Activated naive CD4-positive, alpha-beta T cell treated with anti-CD3 and anti-CD28 coated beads for 36 hours (primary cell): ENCODE measurements at places on chromosomes 16 and 17. TPM values are rescaled to one million over a fixed set of nuclear protein-coding genes. Genes with fewer than 3 reads are reported as not detected.

DNA sequence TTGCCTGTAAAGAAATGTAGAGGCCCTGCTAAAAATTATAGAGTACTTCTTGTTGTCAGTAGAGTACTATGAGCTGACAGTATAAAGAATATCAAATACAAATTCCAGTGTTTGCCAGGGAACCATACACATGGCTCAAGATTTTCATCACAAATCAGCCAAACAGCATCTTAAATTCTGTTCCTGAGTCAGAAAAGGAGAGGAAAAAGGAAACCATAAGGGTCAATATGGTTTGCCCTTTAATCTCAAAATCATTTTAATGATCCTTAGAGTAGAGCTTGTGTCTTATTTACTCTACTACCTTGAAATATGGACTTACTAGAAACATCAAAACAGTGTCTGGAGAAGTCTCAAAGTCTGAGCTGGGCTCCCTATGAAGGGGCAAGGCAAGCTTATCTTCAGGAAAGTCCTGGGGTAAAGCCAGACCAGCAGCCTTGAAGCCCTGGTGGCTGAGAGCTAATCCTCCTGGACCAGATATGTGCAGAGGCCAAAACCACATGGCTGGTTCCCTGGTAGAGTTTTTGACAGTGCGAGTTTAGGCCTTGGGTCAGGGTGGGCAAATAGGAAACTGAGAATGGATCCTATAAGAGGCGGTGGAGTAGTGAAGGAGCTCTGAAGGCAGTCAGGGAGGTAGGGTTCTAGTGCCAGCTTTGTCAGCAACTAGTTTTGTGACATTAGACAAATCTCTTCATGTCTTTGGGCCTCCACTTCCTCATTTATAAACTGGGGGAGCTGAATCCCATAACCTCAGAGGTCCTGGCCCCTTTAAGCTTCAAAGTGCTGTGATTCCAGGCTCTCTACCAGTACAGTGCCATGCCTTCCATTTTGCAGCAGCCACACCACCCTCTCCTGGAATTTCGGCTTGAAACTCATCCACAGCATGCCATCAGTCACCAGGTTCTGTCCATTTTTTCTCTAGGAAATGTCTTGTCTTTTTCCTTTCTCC is 38.9 kb downstream of the MRTFB start:
- no peaks in the 10 kb centered on the region for H3K27me3 ChIP-seq
- DNase-seq = no peak
- no peak overlapping the region for H3K4me3 ChIP-seq
- no peaks in the 10 kb centered on the region for H3K36me3 ChIP-seq
- H3K4me1 ChIP-seq = peaks cover 29% of the 10 kb centered on the region

DNA sequence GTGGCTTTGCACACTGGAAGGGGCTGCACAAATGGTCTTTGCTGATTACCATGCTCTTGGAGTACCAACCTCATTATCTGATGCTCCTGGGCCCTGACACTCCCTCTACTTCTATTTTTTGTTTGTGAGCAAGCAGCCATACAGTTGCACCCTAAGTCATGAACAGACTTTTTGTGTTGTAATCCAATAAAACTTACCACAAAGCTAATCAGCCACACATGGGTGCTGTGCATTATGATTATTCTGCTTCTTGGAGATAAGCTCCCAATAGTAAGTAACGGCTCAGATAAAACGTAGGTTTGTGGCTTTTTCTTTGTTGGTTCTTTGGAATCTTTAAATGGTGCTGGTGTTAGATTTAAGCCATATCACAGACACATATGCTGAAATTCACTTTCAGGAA is 76.2 kb downstream of the CCT6B start:
- H3K4me3 ChIP-seq = no peak overlapping the region
- no peaks in the 10 kb centered on the region for H3K36me3 ChIP-seq
- no peak overlapping the region for H3K27ac ChIP-seq
- H3K27me3 ChIP-seq = peaks cover 2% of the 10 kb centered on the region
- H3K4me1 ChIP-seq = peaks cover 9% of the 10 kb centered on the region

- no peak overlapping the region for H3K27ac ChIP-seq
- H3K27me3 ChIP-seq = no peaks in the 10 kb centered on the region
- no peak for DNase-seq
- H3K4me1 ChIP-seq = no peaks in the 10 kb centered on the region
- H3K4me3 ChIP-seq = no peak overlapping the region
Measured at GRCh38 chr17:31609331-31609730, 217.9 kb downstream of the RAB11FIP4 start.

DNA sequence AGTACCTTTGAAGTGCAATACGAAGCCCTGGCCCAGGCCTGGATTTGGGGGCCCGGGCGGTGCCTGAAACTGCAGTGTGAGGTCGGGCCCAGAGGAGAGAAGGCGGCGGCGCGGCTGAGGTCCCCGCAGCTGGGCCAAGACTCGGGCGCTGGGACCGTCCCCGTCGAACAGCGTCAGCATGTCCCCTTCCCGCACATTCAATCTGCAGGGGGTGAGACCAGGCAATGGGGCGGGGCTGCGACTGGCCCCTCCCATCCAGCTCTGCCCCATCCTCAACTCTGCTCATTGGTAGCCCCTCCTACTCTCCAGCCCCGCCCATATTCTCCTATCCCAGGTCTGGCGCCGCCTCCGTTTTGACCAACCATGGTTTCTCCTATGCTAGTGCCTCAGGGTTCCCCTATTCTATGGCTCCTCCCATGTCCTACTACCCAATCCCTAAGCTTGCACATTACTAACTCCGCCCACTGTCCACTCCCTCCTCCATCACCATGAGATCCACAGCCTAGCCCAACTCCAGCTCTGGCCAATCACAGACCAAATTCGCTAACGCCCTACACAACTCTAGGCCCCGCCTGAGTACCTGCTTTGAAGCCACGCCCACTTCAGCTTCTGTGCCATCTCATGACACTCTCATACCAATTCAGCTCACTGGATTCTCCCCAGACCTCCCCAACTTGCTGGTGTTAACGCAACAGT is 14.4 kb upstream of the CDIPT start:
- DNase-seq = peak; percentile 82
- H3K27me3 ChIP-seq = peaks cover 25% of the 10 kb centered on the region

DNA sequence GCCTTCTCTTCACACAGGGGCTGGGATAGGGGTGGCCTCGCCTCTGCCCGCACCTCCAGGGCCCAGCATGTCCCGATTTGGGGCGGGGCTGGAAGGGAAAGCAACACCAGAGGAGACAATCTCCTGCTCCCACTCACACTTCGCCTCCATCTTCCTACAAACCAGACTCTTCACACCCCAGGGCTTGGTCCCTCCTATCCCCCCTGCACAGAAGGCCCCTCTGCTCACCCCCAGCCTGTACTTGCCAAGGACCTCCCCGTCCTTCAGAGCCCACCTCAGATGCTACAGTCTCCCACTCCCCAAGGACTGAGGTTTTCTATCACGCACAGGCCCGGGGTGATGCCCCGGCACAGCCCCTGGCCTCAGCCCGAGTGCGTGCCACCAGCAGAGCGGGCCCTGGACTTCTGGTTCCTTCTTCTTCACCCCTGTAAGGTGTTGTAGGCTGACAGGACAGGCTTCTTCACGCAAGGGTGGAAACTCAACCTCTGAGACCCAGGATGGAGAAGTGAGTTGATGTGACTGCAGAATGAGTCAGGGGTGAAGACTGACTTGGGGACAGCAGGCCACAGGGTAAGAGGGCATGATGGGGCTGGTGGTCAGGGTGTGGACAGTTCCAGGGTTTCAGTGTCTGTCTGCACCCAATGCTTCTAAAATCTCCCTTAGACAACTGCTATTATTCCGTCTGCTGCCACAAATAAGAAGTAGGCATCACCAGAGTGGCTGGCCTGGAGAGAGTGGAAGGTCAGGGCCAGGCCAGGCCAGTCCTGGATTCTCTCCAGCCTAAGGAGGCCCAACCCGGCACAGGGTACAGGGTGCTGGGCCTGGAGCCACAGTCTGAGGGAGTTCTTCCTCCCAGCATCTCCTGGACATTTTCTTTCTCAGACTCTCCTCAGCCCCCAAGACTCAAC is 2.5 kb downstream of the ITGAE start:
- H3K36me3 ChIP-seq = no peaks in the 10 kb centered on the region
- peaks cover 4% of the 10 kb centered on the region for H3K4me1 ChIP-seq
- H3K27ac ChIP-seq = no peak overlapping the region

- peaks cover 3% of the 10 kb centered on the region for H3K36me3 ChIP-seq
- H3K4me3 ChIP-seq = no peak overlapping the region
- H3K27me3 ChIP-seq = no peaks in the 10 kb centered on the region
- no peaks in the 10 kb centered on the region for H3K4me1 ChIP-seq
Measured at GRCh38 chr17:80959330-80960036, 32.2 kb upstream of the CHMP6 start.

- H3K27ac ChIP-seq = no peak within 1 kb of the TSS
- no peaks in the 10 kb centered on the region for H3K36me3 ChIP-seq
- H3K27me3 ChIP-seq = peaks cover 31% of the 10 kb centered on the region
- peak within 1 kb of the TSS; percentile 32 for H3K4me3 ChIP-seq
Measured at GRCh38 chr16:19113577-19114358, at the start of gene ITPRIPL2. Gene ITPRIPL2 (plus strand): TSS chr16:19113964. CDS start chr16:19114462, 498 bp downstream.

DNA sequence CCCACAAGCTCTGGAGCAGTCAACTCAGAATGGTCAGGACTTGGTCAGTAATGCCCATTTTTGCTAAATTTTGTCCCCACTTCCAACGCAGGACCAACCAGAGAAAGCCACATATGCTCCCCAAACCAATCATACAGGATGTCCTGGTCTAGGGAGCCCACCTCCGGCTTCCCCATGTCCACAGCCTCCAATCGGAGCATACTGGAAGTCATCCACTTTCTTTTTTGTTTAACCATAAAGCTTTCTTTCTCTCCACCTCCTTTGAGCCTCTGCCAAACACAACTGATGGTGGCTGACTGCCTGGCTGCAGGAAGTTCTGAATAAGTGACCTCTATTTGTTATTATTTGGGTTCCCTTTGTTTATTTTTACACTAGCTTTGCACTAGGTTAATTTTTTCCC is 549.1 kb downstream of the WWOX start:
- peaks cover 2% of the 10 kb centered on the region for H3K36me3 ChIP-seq
- H3K27me3 ChIP-seq = no peaks in the 10 kb centered on the region
- H3K4me3 ChIP-seq = no peak overlapping the region
- no peak overlapping the region for H3K27ac ChIP-seq

DNA sequence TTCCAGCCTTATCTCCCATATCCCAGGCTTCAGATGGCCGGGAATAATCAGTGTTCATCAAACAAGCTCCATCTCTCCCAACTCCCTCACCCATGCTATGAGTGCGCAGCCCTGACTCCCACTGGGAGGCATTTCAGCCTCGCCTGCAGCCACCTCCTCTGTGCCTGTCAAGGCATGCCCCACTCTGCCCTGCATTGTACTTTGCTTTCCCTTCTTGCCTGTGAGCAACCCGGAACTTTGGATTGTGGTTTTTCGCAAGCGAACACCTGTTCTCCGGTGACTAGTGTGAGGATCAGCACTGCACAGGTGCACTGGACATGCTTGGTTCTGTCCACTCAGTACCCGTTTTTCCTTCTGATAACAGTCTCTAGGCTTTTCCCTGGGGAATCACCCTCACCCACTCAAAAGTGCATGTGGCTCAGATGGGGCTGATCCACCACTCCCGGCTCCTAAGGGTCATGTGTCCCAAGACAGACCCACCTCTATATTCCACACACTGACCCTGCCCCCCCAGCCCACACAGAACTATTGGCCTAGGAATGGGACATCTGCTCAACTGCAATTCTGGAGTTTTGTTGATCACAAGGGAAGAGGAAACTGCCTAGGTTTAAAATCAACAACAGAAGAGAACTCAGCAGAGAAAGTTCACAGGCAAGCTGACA is 9.1 kb downstream of the CHST6 start:
- DNase-seq = no peak
- H3K27ac ChIP-seq = no peak overlapping the region
- H3K4me3 ChIP-seq = no peak overlapping the region
- no peaks in the 10 kb centered on the region for H3K36me3 ChIP-seq

- no peak for DNase-seq
- H3K36me3 ChIP-seq = peaks cover under 1% of the 10 kb centered on the region
- H3K4me3 ChIP-seq = no peak overlapping the region
- peaks cover 25% of the 10 kb centered on the region for H3K27me3 ChIP-seq
- H3K27ac ChIP-seq = no peak overlapping the region
Measured at GRCh38 chr16:77668201-77668600, 54.1 kb upstream of the NUDT7 start.

GRCh38 chr16:48432136-48432535 is 46.9 kb upstream of the SIAH1 start:
- DNase-seq = no peak
- H3K4me3 ChIP-seq = no peak overlapping the region
- peaks cover 1% of the 10 kb centered on the region for H3K27me3 ChIP-seq
- peaks cover 2% of the 10 kb centered on the region for H3K4me1 ChIP-seq

GRCh38 chr17:76083536-76084182 is 4.7 kb downstream of the ZACN start:
- no peak overlapping the region for H3K27ac ChIP-seq
- no peak for DNase-seq
- H3K36me3 ChIP-seq = peaks cover 5% of the 10 kb centered on the region
- H3K4me1 ChIP-seq = peaks cover 11% of the 10 kb centered on the region
- no peak overlapping the region for H3K4me3 ChIP-seq

GRCh38 chr16:23391381-23392222 is 61.4 kb downstream of the COG7 start:
- no peaks in the 10 kb centered on the region for H3K27me3 ChIP-seq
- DNase-seq = no peak
- H3K4me3 ChIP-seq = no peak overlapping the region
- H3K27ac ChIP-seq = no peak overlapping the region
- no peaks in the 10 kb centered on the region for H3K4me1 ChIP-seq

GRCh38 chr17:17120294-17120693 is 78.0 kb downstream of the MPRIP start:
- H3K27ac ChIP-seq = peak overlapping the region; percentile 82
- peaks cover 75% of the 10 kb centered on the region for H3K4me1 ChIP-seq
- H3K27me3 ChIP-seq = no peaks in the 10 kb centered on the region
- no peak overlapping the region for H3K4me3 ChIP-seq

GRCh38 chr16:30669026-30669902 is 11.0 kb downstream of the FBRS start:
- H3K4me3 ChIP-seq = no peak overlapping the region
- DNase-seq = no peak
- no peaks in the 10 kb centered on the region for H3K27me3 ChIP-seq
- no peak overlapping the region for H3K27ac ChIP-seq
- H3K4me1 ChIP-seq = peaks cover 6% of the 10 kb centered on the region

- peaks cover 17% of the 10 kb centered on the region for H3K36me3 ChIP-seq
- H3K4me3 ChIP-seq = no peak overlapping the region
- peak overlapping the region; percentile 50 for H3K27ac ChIP-seq
- DNase-seq = no peak
- H3K4me1 ChIP-seq = peaks cover 3% of the 10 kb centered on the region
- no peaks in the 10 kb centered on the region for H3K27me3 ChIP-seq
Measured at GRCh38 chr16:31128711-31129567, 6.6 kb downstream of the PRSS8 start.

The KRTAP3-1 gene
- total RNA-seq = not detected

The CMTM3 gene
- 35.3 TPM for total RNA-seq

The IGF2BP1 gene
- 0.60 TPM for total RNA-seq

The TEDC2 gene
- total RNA-seq = 24.2 TPM

The SRCIN1 gene
- 0.67 TPM for total RNA-seq

The PDF gene
- 12.3 TPM for total RNA-seq

The DHX40 gene
- total RNA-seq = 14.2 TPM

The BRD7 gene
- 96.7 TPM for total RNA-seq

The TERB1 gene
- total RNA-seq = not detected

The NACA2 gene
- total RNA-seq = not detected

The CSF3 gene
- not detected for total RNA-seq

The RCVRN gene
- not detected for total RNA-seq

The CAVIN1 gene
- total RNA-seq = 0.64 TPM

The RAB37 gene
- total RNA-seq = 2.3 TPM
